A549 (cell line): ENCODE measurements at places on chromosomes 3 and 15.

GRCh38 chr3:106731230-106731629, 646.0 kb upstream of the CCDC54 start:
- DNase-seq: no peak

- no peak for DNase-seq
Measured at GRCh38 chr3:78141269-78141668, 1101.4 kb downstream of the ROBO2 start.

GRCh38 chr3:177353140-177353539, 155.9 kb upstream of the TBL1XR1 start:
- DNase-seq: no peak

- no peak for DNase-seq
Measured at GRCh38 chr15:43067717-43068461, 37.9 kb downstream of the UBR1 start.

DNA sequence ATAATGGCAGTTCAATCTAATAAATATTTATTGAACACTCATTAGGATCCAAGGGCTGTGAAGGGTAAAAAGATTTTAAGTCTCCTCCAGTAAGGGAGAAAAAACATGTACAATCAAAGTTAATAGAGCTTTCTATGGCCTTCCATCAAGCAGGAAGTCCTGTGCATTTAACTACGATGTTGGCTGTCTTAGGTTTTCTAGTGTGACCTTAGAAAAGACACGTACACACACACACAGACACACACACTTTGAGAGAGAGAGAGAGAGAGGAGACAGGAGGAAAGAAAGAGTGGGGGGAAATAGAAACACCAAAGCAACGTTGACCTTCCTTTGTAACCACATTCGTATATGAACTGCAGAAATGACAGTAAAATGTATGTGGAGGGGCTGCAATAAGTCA, 126.1 kb upstream of the TMC3 start:
- DNase-seq: no peak

DNA sequence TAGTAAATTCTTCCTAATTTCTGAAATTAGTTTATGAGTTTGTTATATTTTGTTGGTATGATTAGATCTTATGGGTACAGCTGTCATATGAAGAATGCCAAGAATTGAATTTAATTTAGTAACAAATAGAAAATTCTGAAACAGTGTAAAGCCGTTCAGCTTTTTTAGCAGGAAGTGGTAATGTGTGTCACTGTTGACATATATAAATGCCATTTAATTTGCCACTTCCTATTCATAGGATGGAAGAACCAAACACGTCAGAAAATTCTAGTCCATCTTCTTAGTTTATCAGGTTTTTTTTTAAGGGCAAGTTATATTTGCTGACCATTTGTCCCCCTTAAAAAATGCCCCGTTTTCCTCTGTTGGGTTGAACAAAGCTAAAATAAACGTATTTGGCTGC, 43.0 kb downstream of the RAB8B start:
- no peak for DNase-seq

DNA sequence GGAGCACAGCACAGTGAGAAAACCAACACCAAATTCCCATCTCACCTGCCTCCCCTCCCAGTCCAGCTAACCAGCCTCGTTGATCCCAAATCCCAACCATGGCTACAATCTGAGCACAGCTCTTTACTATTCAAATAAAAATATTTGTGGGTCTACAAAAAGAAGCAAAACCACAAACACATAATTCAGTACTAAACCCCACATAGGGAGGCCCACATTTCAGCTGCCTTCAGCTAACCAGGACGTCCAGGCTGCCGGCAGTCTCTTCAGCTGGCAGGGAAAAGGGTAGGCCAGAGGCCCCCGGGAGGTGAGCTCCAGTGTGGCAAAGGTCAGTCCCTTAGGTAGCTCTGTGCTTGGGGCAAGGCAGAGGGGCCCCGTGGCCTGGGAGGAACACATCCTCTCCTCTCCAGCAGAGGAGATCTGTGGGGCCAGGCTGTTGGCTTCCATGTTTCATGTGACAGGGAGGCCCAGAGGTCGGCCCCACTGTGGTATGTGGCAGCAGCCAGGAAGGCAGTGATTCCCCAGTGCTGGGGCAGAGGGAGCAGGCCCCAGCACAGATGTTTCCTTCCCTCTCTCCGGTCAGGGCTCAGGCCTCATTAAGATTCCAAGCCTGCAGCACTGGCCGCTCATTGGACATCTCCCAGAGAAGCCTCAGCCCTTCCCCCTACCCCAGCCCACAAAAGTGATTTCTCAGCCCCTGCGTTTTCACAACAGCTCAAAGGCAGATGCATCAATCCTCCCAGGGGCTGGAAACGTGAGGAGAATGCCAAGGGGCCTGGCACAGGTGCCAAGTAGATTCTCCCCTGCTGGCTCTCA, 381.4 kb downstream of the NTRK3 start:
- DNase-seq: no peak

DNA sequence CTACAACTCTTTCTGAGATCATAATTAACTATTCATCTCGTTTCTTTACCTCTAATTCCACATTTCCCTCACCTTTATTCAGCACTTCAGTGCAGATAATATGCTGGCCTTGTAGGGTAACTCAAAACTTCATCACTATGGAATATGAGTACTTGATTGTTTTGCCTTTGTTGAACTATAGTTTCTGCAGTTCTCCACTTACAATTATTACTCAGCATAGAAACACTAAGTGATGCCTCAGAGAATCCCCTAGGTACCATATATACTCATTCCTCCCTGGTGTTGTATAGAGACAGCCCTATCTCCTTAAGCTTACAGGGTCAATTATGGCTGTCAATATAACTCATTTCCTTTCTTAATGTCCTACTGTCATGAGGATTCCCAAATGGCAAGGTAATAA, 380.6 kb upstream of the RBMS3 start:
- no peak for DNase-seq

DNA sequence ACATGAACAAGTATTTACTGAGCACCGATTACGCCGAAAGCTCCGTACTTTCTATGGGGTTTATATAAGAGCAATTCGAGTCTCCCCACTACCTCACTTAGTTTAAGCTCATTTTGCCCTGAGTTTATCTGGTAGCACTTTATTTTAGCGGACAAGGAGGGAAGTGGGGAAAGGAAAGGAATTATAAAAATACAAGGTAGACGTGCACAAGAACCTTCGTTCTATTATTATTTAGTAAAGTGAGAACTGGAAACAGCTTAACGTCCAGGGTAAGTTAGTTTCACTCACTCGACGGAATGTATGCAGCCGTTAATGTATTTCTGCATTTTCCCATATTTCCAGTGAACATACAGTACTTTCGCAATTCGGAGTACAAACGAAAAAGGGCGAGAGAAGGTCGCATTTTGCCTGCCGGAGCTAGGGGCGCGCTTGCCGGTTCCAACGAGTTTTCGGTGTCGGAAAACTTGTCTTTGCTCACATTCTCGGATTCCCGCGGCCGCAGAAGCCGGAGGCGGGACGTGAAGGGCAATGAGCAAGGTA, 1.2 kb upstream of the STT3B start:
- DNase-seq: no peak

DNA sequence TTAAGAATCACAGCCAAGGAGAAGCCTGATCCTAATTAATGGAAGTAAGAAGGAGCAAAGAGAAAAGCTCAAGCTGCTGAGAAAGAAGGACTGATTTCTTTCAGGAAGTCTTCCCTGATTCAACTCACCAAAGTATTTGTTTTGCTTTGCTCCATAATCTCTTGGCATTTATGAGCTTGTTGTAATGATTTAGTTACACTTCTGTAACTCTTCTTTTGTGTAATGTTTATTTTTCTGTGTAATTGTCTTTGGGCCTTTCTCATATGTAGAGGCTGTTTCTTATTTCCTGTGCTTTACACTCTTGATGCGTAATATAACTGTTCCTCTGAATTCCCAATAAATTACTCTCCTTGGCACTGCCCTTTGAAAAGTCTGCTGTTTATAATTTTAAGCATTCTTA, 80.0 kb downstream of the COL6A5 start:
- no peak for DNase-seq

DNA sequence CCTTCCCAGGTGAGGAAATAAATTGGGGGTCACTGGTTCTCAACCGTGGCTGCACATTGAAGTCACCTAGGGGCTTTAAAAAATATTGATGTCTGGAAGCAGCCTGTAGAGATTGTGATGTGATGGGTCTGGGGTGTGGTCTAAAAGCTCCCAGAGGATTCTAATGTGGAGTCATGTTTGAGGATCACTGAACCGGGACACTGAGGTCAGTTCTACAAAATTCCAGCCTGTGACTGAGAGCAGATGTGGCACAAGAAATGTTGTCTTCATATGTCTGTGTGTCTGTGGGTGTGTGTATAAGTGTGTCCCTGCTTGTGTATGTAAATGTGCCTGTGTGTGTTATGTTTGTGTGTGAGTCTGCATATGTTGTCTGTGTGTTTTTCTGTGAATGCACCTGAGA, 79.9 kb downstream of the TLE3 start:
- no peak for DNase-seq

DNA sequence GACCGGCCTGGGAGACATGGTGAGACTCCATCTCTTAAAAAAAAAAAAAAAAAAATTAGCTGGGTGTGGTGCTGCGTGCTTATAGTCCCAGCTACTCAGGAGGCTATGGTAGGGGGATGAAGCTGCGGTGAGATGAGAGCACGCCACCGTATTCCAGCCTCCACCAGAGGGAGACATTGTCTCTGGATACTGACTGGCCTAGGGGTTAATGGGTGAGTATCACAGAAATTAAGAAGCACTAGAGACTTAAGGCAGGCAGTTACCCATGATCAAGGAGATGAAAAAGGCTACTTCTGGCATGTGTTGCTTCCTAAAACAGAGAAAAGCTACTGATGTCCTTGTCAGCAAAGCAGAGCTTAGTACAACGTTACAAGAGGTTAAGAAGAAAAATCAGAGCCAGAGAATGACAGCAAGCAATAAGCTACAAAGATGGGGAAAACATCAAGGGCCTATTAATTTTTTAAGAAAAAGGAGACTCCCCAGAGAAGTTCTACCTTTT, 8.6 kb downstream of the TFRC start:
- peak; percentile 64 for DNase-seq

- no peak for DNase-seq
Measured at GRCh38 chr3:3800080-3800455, 837 bp downstream of the LRRN1 start.

DNA sequence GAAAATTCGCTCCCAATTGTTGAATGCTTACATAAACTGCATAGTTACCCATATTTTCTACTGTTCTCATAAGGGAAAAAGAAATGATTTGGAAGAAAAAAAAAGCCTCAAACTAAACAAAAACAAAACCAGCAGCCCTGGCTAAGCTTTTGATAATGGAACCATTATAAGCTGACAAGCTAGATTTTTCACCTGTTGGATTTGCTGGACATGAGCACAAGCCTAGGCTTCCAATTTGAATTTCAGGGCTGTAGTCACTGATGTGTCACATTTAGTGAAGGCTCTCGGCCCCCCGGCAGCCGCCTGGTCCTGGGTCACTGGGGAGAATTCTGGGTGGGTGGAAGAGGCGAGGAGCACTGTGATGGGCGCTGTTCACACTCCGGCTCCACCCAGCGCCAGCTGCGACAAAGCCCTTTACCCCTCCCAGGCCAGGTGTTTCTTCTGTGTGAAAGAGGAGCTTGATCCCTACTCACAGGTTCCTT, 4.6 kb downstream of the FBXL22 start:
- DNase-seq: no peak

DNA sequence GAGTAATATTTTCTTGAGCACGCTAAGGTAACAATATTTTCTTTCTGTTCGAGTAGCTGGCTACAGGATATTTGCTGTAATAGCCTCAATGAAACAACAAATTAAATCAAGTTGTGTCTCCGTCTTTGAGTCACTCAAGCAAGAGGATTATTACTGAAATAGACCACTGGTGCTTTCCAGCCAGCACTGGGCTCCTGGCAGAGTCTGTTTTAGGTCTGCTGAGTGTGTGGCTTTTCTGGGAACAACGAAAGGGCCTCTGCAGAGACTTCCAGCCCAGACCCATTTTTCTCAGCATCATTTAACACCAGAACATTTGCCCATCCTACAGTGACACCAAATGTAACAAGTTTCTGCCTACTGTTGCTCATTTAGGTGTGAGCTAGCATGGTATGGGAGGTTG, 652.9 kb downstream of the MAGI1 start:
- no peak for DNase-seq

GRCh38 chr3:117427081-117427480, 717.5 kb downstream of the TUSC7 start:
- DNase-seq: no peak

GRCh38 chr3:16311960-16312451, 47.0 kb downstream of the OXNAD1 start:
- no peak for DNase-seq

DNA sequence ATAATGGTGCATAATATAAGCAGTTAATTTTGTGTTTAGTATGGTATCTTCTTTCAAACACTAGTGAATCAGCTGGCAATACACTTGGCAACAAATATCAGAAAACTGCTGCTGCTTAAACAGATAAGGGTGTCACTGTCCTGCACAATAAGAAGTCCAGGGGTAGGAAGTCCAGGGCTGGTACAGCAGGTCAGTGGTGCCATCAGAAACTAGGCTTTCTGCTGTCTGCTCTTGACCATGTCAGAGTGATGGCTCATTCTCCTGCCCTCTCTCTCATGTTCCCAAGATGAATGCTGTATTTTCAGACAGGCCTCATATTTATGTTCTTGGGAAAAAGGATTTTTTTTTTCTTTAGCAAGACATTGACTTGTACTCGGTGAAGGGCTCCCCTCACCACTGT, 9.2 kb upstream of the GRK7 start:
- no peak for DNase-seq

- no peak for DNase-seq
Measured at GRCh38 chr3:73683706-73684105, 59.0 kb upstream of the PDZRN3 start.

GRCh38 chr3:24936574-24936973, 441.9 kb upstream of the THRB start:
- no peak for DNase-seq

GRCh38 chr15:45549541-45550220, 27.1 kb upstream of the SLC30A4 start:
- DNase-seq: no peak

DNA sequence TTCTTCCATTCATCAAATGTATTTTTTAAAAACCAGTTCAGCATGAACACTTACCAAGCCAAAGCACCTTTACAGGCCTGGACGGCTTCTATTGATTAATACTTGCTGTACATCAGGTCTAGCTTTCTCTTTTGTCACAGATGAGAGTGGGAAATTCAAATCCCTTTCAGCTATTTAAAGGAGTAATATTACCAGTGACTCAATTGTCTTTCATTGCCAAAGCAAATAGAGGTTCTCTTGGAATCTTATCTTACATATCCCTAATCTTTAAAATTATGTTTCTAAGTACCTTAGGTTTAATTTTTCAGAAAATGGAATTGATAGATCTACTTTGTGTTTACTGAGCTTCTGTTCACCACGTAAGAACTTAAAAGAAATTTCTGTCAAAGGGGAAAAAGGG, 922.9 kb downstream of the NSUN3 start:
- DNase-seq: no peak

- DNase-seq: no peak
Measured at GRCh38 chr3:87867001-87867400, 191.8 kb downstream of the CGGBP1 start.

GRCh38 chr3:33430571-33430970, 9.6 kb downstream of the UBP1 start:
- DNase-seq: no peak

DNA sequence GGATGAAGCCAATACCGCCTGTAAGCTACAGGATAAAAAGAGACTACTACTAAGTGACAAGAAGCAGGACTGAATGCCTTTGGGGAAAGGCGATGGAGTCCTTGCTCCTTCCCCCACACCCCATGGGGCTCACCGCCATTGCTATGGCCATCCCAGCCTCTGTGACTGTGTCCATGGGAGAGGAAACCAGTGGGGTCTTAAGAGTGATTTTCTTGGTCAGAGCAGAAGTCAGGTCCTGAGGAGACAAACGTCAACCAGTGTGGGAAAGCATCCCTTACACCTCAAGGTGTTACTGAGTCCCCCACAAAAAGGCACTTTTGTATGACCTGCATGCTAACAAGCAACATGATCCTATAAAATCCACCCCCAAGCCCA, 913 bp downstream of the IMPDH2 start:
- no peak for DNase-seq
